ENCODE measurements at places on chromosomes 3 and 15. TPM values are rescaled to one million over a fixed set of nuclear protein-coding genes. Genes with fewer than 3 reads are reported as not detected.

DNA sequence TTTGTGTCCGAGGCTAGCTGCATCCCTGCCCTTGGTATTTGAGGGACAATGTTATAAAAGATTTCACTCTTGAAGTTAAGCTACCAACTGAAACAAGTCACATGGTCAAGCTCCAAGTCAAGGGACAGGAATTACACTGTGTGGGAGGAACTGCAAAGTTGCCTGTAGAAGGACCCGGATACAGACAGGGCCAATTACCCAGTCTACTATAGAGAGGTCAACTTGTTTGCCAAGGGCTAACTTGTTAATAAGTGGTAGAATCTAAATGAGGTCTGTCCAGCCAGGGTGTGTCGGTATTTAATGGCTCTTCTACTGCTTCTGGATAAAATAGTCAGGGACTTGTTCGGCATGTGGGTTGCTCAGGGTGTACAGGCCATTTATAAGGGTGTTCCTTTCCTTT, 55.7 kb downstream of the PTPRG start:
- no peak overlapping the region for H3K4me3 ChIP-seq
- H3K4me1 ChIP-seq: peaks cover 36% of the 10 kb centered on the region
- no peaks in the 10 kb centered on the region for H3K27me3 ChIP-seq
- H3K27ac ChIP-seq: peak overlapping the region; percentile 26

CAND2 gene
- 4.6 TPM for total RNA-seq

DNA sequence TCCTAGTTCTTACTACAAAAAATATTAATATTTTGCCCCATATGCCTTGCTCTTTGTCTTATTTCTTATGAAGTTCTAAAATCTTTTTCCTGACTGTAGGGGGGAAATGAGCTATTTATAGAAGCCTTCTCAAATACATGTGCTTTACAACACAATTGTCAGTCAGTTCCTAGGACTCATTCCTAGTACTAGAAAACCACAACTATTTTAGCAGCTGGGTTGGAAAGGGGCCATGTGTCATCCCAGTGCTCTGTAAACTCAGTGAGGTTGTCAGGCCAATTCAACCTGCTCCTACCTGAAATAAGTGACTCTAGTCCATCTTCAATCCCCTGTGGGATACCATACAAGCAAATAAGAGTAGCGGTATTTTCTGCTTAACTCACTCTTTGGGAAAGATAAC, 153.8 kb downstream of the ULK4 start:
- H3K27me3 ChIP-seq: no peaks in the 10 kb centered on the region
- H3K4me1 ChIP-seq: peaks cover 12% of the 10 kb centered on the region
- H3K27ac ChIP-seq: no peak overlapping the region
- no peak overlapping the region for H3K4me3 ChIP-seq

DNA sequence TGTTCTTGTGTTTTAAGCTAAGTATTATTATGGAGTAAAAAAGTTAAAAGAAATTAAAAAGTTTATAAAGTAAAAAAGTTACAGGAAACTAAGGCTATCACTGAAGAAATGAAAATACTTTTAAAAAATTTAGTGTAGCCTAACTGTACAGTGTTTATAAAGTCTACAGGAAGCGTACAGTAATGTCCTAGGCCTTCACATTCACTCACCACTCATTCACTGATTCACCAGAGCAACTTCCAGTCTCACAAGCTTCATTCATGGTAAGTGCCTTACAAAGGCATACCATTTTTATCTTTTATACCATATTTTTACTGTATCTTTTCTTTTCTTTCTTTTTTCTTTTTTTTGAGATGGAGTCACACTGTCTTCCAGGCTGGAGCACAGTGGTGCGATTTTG, 40.7 kb upstream of the SCN5A start:
- H3K27ac ChIP-seq: no peak overlapping the region
- H3K4me3 ChIP-seq: no peak overlapping the region
- H3K4me1 ChIP-seq: no peaks in the 10 kb centered on the region
- H3K36me3 ChIP-seq: no peaks in the 10 kb centered on the region
- no peaks in the 10 kb centered on the region for H3K27me3 ChIP-seq

TBCCD1 gene
- 7.8 TPM for total RNA-seq

GRCh38 chr3:26525013-26525412, 97.6 kb upstream of the LRRC3B start:
- H3K4me1 ChIP-seq: no peaks in the 10 kb centered on the region
- H3K27ac ChIP-seq: no peak overlapping the region
- H3K4me3 ChIP-seq: no peak overlapping the region
- no peaks in the 10 kb centered on the region for H3K36me3 ChIP-seq
- H3K27me3 ChIP-seq: no peaks in the 10 kb centered on the region
- no peak for DNase-seq

DNA sequence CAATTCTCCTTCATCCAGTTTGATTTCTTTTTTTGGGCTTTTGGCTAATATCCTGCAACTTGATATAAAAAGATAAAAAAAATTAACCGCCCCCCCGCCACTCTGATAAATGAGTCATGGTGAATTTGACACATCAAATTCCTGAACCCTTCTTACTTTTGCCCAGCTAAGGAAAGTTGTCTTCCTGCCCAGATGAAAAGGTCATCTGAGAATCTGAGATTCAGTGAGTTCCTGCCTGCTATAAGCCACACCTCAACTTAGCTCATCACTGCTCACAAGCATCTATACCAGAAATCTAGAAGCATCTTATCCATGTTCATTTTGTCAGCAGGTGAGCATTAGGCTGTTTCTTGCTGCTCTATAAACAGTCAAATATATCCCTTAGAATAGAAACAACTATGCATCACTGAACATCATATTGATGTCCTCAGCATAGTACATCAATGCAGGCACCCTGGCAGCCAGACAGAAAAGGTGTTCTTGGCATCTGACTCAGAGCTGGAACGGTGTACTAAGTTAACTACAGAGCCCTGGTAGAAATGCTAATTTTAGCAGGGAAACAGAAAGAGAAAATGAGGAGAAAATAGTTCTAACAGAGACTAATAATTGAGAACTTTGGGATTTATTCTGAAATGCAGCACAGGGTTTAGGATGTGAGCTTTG, 77.1 kb downstream of the SEMA6D start:
- no peaks in the 10 kb centered on the region for H3K4me1 ChIP-seq
- no peak overlapping the region for H3K27ac ChIP-seq
- no peaks in the 10 kb centered on the region for H3K36me3 ChIP-seq
- no peak overlapping the region for H3K4me3 ChIP-seq
- DNase-seq: no peak

GRCh38 chr3:171822431-171823106, 12.3 kb upstream of the PLD1 start:
- DNase-seq: no peak
- H3K4me3 ChIP-seq: no peak overlapping the region
- no peak overlapping the region for H3K27ac ChIP-seq
- peaks cover 22% of the 10 kb centered on the region for H3K4me1 ChIP-seq
- no peaks in the 10 kb centered on the region for H3K36me3 ChIP-seq

HDAC11 gene
- total RNA-seq: 11.8 TPM

DNA sequence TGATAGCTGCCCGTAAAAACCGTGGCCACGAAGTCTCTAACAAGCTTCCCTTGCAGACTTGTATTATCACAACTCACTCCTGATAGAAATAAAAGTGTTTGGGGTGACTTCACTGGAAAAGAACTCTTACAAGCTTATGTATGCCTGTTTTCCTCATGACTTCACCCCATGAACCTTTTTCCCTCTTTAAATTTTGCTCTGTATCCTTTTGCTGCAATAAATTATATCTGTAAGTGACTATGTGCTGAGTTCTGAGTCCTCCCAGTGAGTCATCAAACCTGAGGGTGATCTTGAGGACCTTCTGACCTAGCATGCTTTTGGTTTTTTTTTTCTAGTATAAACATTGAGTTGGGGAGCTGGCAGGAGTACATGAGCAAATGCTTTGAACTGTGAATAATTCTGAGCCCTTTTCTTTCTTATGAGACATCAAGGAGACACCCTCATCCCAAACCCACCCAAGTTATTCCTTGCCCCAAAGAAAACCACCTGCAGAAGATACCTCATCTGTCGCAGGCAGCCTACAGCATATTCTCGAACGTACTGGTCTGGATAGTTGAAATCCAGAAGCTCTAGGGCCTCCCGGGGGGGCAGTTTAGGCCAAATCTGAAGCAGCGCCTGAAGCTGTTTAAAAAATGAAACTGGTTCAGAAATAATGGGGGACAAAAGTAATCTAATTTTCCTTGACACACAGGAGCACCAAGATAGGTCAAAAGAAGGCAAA, 85.9 kb downstream of the FAIM start:
- peaks cover 13% of the 10 kb centered on the region for H3K36me3 ChIP-seq
- peaks cover 1% of the 10 kb centered on the region for H3K27me3 ChIP-seq
- H3K27ac ChIP-seq: peak overlapping the region; percentile 73
- peak overlapping the region; percentile 55 for H3K4me3 ChIP-seq
- peaks cover 32% of the 10 kb centered on the region for H3K4me1 ChIP-seq

OSBPL10 gene
- total RNA-seq: 8.7 TPM

- no peak overlapping the region for H3K4me3 ChIP-seq
- no peak overlapping the region for H3K27ac ChIP-seq
- H3K27me3 ChIP-seq: no peaks in the 10 kb centered on the region
- H3K4me1 ChIP-seq: peaks cover 71% of the 10 kb centered on the region
- no peak for DNase-seq
These were observed 22.6 kb downstream of the VGLL3 start for GRCh38 chr3:86968244-86968932.

CYP1A1 gene
- not detected for total RNA-seq

SPINT1 gene
- 0.26 TPM for total RNA-seq

FOXL2 gene
- total RNA-seq: 7.7 TPM

GRCh38 chr15:94174399-94174802, 57.0 kb upstream of the MCTP2 start:
- H3K4me1 ChIP-seq: peaks cover 21% of the 10 kb centered on the region
- DNase-seq: peak; percentile 92
- H3K4me3 ChIP-seq: no peak overlapping the region

DNA sequence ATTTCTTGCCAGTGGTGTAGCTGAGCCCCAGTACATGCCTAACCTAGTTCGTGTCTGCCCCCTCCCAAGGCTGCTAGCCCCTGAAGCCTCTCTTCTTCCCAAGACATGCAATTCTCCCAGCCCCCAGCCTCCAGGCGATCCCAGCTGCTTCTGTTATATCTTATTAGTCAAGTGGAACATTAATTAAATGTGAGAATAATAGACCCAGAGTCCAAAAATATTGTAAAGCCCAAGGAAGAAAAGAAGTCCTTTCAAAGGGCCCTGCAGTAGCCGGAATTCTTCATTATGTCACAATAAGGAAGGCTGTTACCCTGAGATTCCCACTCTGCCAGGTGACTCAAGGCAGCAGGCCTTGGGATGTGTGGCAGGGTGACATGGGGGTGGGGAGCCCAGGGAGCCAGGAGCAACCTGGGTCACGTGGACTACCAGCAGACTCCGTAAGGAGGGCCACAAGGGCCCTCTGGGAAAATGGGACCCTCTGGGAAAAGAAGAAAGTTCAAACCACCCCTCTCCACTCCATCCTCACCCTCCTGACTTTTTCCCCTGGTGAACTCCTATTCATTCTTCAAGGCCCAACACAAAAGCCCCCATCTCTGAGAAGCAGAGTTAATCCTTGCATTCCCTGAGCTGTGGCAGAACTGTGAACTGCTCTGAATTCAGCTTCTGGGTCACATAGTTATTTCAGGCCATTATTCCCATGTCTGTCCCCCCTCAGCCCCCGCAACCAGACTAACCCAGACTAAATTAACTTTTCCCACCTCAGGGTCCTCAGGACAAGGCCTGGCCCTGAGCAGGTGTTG, 21.8 kb upstream of the TRH start:
- no peak for DNase-seq
- H3K27me3 ChIP-seq: peaks cover 63% of the 10 kb centered on the region
- no peak overlapping the region for H3K27ac ChIP-seq
- H3K36me3 ChIP-seq: no peaks in the 10 kb centered on the region
- no peaks in the 10 kb centered on the region for H3K4me1 ChIP-seq
- no peak overlapping the region for H3K4me3 ChIP-seq

GRCh38 chr15:33013827-33014445, 180.6 kb downstream of the FMN1 start:
- H3K4me3 ChIP-seq: peak overlapping the region; percentile 47
- peaks cover 22% of the 10 kb centered on the region for H3K36me3 ChIP-seq
- peak overlapping the region; percentile 84 for H3K27ac ChIP-seq
- peak; percentile 80 for DNase-seq
- peaks cover 2% of the 10 kb centered on the region for H3K27me3 ChIP-seq

DNA sequence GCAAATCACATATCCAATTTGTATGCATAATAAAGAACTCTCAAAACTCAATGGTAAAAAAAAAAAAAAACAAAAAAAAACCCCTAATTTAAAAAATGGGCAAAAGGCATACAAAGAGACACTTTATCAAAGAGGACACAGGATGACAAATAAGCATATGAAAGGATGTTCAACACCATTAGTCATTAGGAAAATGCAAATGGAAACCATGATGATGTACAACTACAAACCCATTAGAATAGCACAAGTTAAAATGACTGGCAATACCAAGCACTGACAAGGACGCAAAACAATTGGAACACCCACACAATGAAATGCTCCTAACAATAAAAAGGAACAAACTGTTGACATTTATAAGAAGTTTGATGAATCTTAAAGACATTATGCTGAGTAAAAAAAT, 63.4 kb upstream of the ADAMTS17 start:
- no peaks in the 10 kb centered on the region for H3K4me1 ChIP-seq
- no peaks in the 10 kb centered on the region for H3K36me3 ChIP-seq
- no peak overlapping the region for H3K4me3 ChIP-seq
- H3K27ac ChIP-seq: no peak overlapping the region

DNA sequence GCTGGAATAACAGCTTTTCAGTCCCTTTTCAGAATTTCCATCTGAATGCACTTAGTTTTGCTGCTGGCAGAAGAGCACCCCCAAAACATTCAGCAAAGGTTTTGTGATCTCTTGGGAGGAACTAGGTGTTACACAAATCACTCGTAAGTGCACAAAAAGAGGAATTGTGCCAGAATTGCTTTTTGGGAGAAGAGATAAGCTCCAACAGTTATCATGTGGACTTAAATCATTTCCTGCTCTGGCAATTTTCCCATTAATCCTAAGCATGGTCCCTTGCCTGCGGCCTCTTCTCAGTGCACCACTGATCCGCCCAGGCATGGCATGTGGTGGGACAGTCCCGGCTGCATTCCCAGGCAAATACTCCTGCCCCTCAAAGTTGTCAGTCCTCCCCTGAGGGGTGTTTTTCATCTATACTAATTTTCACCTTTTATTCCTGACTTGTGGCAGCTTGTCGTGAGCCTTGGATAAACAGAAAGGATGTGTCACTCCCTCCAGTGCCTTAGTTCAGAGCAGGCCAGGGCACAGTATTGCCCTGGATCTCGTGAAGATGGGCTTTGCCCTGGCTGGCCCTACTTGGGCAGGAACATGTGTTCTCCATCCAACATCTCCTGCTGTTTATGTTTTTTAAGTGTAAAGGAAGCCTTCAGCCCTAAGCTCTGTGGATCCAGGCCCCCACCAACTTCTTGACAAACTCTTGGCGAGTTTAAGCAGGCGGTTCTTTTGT, 44.6 kb upstream of the VILL start:
- peaks cover 22% of the 10 kb centered on the region for H3K36me3 ChIP-seq
- H3K27ac ChIP-seq: peak overlapping the region; percentile 85
- H3K27me3 ChIP-seq: no peaks in the 10 kb centered on the region
- peaks cover 38% of the 10 kb centered on the region for H3K4me1 ChIP-seq
- H3K4me3 ChIP-seq: peak overlapping the region; percentile 61

CHST13 gene
- total RNA-seq: not detected
